ENCODE measurements at places on chromosomes 3 and 15. TPM values are rescaled to one million over a fixed set of nuclear protein-coding genes. Genes with fewer than 3 reads are reported as not detected.

- peak; percentile 27 for DNase-seq
These were observed 330.2 kb downstream of the EPHB1 start for GRCh38 chr3:135125171-135125801.

- peak; percentile 0 for DNase-seq
These were observed 104.7 kb downstream of the UNC13C start for GRCh38 chr15:54082836-54083492.

- peak; percentile 91 for DNase-seq
These were observed 1.6 kb downstream of the NXPE3 start for GRCh38 chr3:101780661-101781060.

- DNase-seq, result no peak
These were observed 132.2 kb upstream of the SLC24A5 start for GRCh38 chr15:47988564-47988963.

- DNase-seq, result no peak
These were observed 522.1 kb upstream of the TGFBR2 start for GRCh38 chr3:30084316-30084715.

DNA sequence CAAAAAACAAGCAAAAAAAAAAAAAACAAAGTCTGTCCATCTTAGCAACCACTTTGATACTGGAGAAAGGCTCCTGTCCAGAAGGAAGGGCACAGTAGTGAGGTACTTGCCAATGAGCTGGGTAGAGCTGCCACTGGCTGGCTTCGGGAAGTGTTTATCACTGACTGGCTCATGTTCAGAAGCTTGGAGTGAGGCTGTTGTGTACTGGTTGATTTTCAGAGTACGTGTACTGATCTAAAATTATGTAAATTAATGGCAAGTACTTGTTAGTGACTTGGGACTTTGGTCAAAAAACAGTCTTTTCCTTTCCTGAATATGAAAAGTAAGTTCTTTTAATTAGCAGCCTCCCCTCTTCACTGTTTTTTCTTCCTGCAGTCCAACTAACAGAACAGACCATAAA, 979 bp upstream of the ZNF621 start:
- no peak for DNase-seq

DNA sequence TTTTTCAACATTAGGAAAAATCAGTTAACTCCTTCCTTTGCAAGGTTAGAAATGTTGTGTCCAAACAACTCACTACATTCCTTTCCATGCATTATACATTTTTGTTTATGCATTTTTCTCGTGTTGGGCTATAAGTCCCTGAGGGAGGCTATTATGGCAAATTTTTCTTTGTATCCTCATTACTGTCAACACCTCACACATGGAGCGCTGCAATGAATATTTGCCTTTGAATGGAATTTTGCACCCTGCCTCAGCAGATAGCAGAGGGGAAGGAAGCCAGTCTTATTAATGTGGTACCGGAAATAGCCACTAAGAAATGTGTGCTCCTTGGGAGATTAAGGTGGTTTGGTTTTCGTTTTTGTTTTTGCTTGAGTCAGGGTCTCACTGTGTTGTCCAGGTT, 134.7 kb downstream of the THSD4 start:
- no peak for DNase-seq

- DNase-seq, result no peak
These were observed 124.8 kb downstream of the VPS13C start for GRCh38 chr15:61935493-61935892.

DNA sequence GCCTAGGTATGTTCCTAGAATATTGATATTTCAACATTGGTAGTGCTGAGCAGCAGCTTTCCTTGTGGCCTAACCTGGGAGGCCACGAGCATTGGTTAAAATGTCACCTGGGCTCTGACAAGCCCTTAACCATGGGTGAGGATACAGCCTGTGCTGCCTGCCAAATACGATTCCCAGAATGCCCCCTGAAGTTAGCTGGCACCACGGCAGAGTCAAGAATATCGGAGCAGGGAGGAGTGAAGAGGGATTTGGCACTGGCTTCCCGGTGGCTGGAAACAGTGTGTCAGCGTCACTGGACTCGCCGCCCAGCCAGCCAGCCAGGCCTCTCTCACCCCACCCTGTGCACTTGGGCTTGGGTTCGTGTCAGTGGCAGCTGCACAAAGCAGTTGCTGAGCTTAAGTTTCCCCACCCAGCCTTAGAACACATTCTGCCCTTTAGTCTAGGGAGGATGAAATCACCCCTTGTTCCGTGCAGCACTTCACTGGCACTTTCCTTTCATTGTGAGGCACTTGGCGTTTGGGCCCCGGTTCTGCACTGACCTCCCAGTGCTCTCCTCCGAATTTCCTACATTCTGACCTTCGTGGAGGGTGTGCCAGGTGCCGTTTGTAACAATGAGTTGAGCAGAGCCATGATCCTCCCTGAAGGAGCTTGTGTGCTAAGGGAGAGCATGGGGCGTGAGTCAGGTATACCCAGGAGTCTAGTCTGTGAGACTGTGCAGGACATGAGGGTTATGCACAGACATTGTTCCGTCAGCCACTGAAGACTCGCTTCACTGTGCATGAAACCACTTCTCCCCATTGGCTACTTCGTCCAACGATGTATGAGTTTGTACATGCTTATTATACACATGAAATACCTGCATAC, 152.8 kb upstream of the BHLHE40 start:
- no peak for DNase-seq

DNA sequence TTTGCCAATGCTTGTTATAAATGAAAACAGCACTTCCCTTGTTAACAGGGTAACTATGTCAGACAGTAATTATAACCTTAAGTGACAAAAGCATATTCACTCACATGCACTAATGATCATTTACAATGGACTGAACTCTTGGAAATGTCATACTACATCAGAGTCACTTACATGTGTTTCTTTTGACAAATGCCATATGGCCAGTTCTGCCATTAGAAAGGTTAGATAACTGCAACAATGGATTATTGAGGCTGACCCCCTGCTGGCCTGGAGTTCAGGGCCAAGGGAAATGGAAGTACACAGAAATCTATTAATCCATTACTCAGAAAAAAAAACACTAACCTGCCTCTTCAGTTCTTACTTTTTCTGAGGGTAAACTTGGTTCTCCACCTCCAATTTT, 313.4 kb downstream of the CNTN3 start:
- no peak for DNase-seq

DNA sequence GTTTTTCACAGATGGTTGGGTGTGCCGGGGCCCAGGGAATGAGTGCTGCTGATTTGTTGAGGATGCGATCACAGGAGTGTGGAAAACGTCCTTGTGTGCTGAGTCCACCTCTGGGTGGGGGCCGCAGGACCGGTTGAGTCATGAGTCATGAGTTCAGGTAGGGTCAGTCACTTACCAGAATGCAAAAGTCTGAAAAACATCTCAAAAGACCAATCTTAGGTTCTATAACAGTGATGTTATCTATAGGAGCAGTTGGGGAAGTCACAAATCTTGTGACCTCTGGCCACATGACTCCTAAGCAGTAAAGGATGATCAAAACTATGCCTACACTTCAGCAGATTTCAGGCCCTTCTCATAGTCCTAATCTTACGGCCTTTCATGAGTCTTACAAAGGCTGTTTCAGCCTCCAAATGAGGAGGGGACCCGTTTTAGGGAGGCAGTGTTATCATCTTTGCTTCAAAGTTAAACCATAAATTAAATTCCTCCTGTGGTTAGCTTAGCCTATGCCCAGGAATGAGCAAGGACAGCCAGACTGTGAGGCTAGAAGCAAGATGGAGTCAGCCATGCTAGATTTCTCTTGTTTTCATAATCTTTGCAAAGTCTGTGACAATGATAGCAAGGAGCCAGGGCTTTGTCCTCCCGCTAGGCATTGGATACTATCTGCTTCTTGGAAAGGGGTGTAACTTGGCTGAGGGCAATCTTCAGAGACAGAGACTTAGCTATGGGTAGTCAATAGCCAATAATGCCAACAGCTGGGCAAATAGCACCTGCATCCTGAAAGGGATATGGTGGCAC, 30.6 kb upstream of the PIAS1 start:
- no peak for DNase-seq

- DNase-seq, result peak; percentile 70
These were observed 106.7 kb downstream of the GHSR start for GRCh38 chr3:172341482-172342059.

DNA sequence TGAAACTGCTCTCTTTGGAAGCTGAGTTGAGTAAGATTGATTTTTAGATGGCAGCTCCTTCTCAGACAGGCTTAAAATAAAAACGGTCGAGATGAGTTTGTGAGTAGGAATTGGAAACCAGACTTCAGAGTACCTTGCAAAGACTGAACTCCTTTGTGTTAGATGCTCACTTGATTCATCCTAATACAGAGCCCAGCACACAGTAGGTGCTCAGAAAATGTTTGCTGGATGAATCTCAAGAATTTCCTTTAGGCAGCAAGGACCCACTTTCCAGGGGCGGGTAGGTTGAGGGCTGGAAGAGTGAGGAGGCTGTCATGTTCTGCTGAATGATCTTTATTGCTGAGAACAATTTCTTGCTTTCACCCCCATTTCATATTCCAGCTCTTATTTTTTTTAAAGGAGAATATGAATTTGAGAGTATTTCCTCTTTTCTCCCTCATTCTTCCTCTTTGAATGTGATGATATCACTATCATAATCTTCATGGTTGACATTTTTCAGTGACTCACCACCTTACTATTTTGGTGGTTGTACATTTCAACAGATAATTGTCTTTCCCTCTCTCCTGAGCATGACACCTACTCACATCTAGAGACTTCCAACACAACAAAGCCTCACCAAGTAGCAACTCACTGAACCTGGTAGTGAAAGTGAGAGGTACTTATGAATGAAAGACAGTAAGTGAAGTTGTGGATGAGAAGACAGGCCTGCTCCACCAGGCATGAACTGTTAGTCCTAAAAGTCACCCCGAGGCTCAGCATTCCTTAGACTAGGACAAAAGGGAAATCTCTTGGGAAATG, 113.3 kb downstream of the PDCD6IP start:
- DNase-seq, result peak; percentile 65

- peak; percentile 43 for DNase-seq
These were observed 36.4 kb downstream of the ZDHHC3 start for GRCh38 chr3:44939581-44940036.

DNA sequence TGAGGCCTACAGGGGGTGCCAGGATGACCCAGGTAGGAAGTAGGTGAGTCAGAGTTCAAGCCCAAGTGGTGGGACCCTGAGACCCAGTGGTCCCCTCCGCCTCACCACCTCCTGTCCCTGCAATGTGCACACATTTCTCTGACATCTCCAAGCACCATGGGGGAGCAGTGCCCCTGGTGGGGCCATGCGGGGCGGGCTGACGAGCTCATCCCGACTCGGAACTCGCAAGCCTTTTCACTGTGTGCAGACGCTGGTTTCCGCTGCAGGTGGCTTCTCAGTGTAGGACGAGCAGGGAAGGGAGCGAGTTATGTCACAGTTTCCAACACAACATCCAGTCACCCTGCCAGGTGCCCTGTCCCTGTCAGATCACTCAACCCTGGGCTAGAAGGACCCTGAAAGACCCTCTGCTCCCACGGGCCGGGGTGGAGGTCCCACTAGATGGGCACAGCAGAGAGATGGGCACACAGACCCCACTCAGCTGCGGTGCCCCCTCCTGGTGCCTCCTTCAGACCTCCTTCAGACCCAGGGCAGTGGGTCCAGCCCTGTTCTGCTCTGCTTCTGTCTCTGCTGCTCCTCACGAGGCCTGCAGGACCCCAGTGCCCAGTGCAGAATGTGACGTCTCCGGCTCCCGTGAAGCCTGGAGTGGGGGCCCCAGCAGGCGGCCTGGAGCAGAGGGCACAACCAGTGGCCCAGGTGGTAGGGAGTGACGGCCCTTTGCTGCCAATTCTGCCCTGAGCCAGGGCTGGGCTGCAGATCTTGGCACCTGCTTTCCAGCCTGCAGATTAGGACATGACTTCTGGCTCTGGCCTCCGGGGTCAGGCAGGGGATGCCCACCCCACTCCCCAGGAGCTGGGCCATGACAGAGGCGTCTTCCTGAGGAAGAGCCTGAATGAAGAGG, 102.0 kb upstream of the RPL32 start:
- DNase-seq, result no peak

- DNase-seq, result no peak
These were observed 8.5 kb downstream of the TBC1D2B start for GRCh38 chr15:78069052-78069414.

- no peak for DNase-seq
These were observed 94.2 kb upstream of the ACP3 start for GRCh38 chr3:132222868-132223538.

DNA sequence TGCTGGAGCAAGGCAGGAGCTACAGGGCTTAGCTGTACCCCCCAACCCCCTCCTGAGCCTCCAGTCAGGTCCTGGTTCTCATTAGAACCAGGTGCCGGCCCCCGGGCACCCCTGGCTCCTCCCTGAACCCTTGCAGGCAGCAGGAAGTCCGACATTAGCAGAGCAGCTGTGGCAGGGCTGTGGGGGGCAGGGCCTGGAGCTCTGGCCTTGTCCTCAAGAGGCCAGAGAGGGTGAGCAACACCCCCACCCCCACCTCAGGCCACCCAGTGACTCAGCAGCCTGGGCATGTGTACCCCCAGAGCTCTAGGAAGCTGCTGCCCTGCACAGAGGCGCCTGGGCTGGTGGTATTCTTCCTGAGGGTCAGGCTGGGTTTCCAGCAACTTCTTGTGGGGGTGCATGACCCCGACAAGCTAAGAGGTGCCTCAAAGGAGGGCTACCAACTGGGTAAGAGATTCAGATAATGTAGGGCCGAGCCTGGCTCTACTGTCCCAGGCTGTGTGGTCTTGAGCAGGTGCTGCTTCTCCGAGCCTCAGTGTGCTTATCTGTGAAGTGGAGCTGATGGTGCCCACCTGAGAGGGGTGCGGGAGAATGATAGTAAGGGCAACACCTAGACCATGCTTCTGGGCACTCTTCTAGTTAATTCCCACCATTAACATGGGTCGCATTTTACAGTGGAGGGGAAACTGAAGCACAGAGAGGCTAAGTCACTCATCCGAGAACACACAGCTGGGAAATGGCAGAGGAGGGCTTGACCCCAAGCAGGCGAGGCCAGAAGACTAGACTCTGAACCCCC, 16.0 kb downstream of the H1-8 start:
- peak; percentile 74 for DNase-seq

- DNase-seq, result no peak
These were observed 19.0 kb downstream of the SLCO3A1 start for GRCh38 chr15:91872356-91873137.

DNA sequence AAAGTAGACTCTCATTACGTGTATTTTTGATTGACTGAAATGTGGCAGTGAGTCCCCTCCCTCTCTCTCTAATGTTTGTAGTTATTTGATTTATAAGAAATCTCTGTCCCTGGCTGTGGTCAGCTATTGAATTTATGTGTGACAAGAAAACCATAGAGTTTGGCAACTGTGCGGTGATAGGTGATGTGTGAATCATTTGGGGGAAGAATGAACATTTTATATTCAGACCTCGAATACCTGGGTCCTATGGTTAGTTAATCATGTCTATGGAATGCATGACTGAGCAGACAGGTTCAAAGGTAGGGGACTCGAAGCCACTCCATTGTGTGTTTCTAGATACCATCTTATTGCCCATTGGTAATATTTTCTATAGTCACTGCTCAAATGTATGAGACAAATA, 712.1 kb downstream of the MECOM start:
- no peak for DNase-seq

- no peak for DNase-seq
These were observed 177.2 kb downstream of the ITPR1 start for GRCh38 chr3:4670352-4670751.

The BFSP2 gene
- total RNA-seq, result not detected

The TNNC1 gene
- 1.3 TPM for total RNA-seq

The CHRFAM7A gene
- not detected for total RNA-seq

The CCR3 gene
- not detected for total RNA-seq

The RARB gene
- 1.4 TPM for total RNA-seq

The GABRA5 gene
- 8.3 TPM for total RNA-seq

The KNG1 gene
- total RNA-seq, result not detected

The AADACL2 gene
- not detected for total RNA-seq

The GOLGA8R gene
- total RNA-seq, result 1.1 TPM

The WDR93 gene
- total RNA-seq, result not detected

The TMC3 gene
- total RNA-seq, result not detected

The MUC4 gene
- not detected for total RNA-seq

Data from IMR-90 (cell line).